Lung (tissue), 17 donors: ENCODE measurements at places on chromosomes 7 and 10. TPM values are rescaled to one million over a fixed set of nuclear protein-coding genes. Genes with fewer than 3 reads are reported as not detected.

DNA sequence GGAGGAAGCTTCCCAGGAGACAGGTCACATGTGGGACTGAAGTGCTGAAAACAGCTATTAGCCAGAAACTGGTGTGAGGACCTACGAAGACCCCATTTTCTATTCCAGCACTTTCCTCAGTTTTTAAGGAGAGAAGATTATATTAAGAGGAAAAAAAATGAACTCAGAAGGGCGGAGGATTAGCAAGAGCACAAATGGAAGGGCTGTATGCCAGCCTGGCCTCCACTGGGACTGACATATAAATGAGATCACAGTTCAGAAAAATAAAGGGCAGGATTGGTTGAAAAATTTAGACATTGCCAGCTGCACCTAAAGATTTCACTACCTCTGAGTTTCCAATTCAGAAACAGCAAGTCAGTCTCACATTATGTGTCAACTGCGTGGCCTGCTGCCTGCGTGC, 53.0 kb downstream of the GSDME start:
- no peak for DNase-seq

Gene KCP
- 0.64 TPM for total RNA-seq

Gene TMEM176A
- 18.3 TPM for total RNA-seq

Gene FAM25A
- not detected for total RNA-seq

- DNase-seq, result no peak
These were observed 280.0 kb downstream of the RPS24 start for GRCh38 chr10:78313636-78314035.

Gene SPAG6
- 40.1 TPM for total RNA-seq

DNA sequence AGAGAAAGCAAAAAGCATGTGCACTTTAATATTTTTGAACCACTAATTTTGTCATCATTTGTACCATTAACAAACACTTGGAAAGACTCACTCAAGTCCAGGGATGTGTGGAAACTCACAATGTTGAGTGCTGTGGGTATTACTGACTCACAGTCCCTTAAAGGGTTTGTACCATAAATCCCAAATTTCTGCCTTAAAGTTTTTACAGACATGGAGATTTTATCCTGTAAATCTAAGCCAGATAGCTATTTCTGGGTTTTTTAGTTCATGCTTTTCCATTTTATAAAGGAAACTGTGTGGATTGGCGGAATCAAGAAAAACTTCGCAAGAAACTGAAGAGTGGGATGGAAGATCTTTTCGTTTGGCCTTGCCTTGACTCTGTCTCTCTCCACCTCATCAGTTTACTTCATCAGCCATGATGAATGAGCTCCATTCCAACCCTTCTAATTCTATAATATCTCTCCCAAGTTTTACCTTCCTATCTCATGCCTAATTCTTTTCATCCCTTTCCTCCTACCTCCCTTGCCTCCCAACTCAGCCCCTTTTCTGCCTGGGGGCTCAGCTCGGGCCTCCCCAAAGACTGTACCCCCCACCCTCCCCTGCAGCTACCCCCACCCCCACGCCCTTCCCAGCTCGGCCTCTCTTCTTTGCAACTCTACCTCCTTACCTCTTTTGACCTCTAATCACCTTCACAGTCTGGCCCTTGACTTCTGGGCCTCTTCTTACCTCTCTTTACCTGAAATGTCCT, 218.5 kb upstream of the MKLN1 start:
- DNase-seq, result no peak

- DNase-seq, result no peak
These were observed 409.4 kb downstream of the GRM8 start for GRCh38 chr7:126843336-126843735.

GRCh38 chr7:122885583-122886356, 490 bp downstream of the CADPS2 start:
- no peak for DNase-seq

Gene TLX1
- total RNA-seq, result not detected
